ENCODE measurements at places on chromosomes 6 and 20. TPM values are rescaled to one million over a fixed set of nuclear protein-coding genes. Genes with fewer than 3 reads are reported as not detected.

DNA sequence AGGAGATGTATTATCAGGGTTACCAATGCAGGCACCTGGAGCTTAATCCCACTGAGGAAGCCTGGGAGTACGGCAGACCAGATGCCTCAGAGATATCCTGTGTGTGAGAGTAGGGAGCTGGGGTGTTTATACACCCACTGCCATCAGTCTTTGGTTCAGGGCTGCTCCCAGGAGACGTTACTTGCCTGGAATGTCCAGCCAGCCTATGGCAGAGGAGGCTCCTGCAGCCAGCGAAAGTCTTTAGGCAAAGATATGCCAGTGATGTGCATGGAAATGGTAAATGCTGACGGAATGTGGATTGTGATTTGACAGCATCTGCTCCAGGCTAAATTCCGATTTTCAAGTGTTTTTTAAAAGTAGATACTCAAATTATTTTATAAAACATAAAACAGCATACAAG lies 282.0 kb downstream of the BTBD3 start:
- H3K27ac ChIP-seq: no peak overlapping the region
- no peak overlapping the region for H3K4me3 ChIP-seq
- no peaks in the 10 kb centered on the region for H3K4me1 ChIP-seq
- no peaks in the 10 kb centered on the region for H3K27me3 ChIP-seq
- DNase-seq: no peak

DNA sequence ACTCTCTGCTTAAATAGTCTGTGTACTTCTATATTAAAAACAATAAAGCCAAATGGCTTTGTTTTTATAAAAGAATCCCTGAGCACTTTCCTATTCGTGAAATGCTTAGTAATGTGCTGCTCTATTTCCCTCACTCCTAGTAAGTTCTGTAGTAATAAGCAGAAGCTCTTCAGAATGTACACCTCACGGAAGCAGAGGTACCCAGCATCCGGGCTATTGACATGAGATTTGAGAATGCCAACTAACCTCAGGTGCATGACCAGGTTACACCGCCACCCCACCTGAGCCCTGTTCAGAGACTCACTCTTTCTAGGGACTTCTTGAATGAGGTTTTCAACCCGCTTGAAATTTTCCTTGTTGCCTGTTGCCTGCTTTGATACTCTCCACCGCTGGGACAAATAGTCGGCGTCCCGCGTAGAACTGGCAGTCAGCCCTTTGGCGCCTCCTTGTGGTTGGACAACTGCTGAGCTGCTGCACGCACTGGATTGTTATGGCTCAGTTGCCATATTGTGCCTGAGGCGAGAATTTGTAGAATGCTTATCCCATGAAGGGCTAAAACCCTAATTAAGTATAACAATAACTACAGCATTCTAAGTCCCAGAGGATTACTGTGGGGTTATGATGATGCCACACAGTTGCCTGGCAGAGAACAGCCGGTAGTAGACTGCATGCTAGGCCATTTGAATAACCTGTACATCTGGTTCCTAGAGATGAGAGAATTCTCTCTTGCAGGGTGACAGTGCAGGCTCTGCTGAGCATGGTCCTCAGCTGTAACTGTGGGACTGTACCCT lies 95.4 kb downstream of the KHDC1L start:
- H3K36me3 ChIP-seq: peaks cover 3% of the 10 kb centered on the region
- peaks cover 21% of the 10 kb centered on the region for H3K4me1 ChIP-seq
- no peaks in the 10 kb centered on the region for H3K27me3 ChIP-seq
- no peak overlapping the region for H3K4me3 ChIP-seq
- peak; percentile 95 for DNase-seq
- H3K27ac ChIP-seq: no peak overlapping the region

DNA sequence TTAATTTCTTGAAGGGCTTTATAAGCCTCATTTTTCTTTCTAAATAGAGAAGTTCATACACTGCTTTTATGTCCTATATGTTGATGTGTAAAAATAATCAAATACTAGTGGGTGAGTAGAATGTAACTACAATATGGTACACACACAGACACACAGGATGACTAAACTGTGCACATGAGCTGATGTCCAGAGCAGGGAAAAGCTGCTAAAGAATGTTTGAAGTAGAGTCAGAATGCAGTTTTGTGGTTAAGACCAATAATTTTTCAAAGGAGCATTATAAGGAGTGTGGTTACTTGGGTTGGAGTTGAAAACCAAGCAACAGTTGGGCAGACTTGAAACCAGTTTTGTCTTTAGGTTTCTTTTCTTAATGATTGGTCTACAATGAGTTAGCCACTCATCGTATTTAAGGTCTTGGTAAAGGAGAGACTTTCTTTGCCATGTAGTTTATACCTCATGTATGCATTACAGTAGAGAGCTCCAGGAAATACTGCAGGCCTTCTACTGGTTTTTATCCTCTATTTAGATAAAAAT lies 196.6 kb downstream of the ESR1 start:
- no peaks in the 10 kb centered on the region for H3K36me3 ChIP-seq
- no peak overlapping the region for H3K4me3 ChIP-seq
- DNase-seq: no peak
- no peak overlapping the region for H3K27ac ChIP-seq

KHDC1L gene
- total RNA-seq: not detected

CDSN gene
- total RNA-seq: not detected

DNA sequence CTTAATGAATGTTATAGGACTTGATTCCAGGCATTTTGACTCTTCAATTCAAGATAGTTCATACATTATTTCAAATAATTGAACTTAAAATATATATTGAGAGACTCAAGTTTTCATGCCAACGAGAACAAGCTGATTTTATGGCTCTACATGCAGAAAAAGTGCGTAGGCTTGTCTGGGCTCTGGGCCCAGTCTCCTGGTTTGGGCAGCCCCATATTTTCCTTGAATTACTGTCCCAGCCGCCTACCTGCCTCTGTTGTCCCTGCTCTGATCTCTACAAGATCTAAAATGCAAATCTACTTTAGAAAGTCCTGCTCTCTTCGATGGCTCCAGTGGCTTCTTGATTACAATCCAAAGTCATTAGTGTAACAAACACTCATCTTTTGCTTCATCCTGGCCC lies 537.4 kb upstream of the CHD6 start:
- no peak overlapping the region for H3K27ac ChIP-seq
- no peak for DNase-seq
- H3K4me3 ChIP-seq: no peak overlapping the region
- no peaks in the 10 kb centered on the region for H3K36me3 ChIP-seq
- H3K4me1 ChIP-seq: no peaks in the 10 kb centered on the region
- H3K27me3 ChIP-seq: no peaks in the 10 kb centered on the region

CNBD2 gene
- 4.6 TPM for total RNA-seq

ABHD16B gene
- total RNA-seq: not detected

HLA-DOB gene
- total RNA-seq: 0.24 TPM

Data from osteocyte (in vitro differentiated cells).